Jurkat, Clone E6-1 (cell line): ENCODE measurements at places on chromosomes 2 and 18.

- no peak for DNase-seq
Observed at GRCh38 chr2:61255580-61256437, 93.8 kb downstream of the C2orf74 start.

- no peak for DNase-seq
Observed at GRCh38 chr2:224849264-224849663, 133.1 kb upstream of the CCDC195 start.

DNA sequence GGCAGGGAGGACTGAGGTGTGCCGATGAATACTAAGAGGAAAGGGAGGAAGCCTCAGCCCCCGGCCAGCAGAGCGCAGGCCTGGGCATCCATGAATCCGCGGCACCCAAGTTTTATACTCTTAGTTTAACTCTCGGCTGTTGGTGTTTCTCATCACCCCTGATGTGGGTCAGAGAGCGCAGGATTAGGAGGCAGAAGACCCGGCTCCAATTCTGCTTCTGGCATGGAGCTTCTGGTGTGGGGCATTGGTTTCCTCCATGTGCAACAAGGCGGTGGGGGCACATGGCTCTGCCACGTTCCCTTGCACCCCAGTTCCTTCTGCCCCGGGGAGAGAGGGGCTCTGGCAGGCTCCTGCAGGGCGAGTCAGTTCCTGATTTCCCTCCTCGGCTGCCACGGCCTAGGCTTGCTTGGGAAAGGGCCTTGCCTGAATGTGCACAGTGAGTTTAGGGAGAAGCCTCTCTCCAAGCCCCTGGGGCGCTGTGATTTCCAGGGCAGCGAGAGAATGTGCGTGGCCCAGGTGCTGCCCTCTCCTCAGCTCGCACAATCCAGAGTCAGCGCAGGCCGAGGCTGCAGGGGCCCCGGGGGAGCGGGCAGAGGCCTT lies 36.2 kb upstream of the DNMT3A start:
- no peak for DNase-seq

GRCh38 chr2:145654746-145655145 lies 1134.8 kb upstream of the ZEB2 start:
- DNase-seq: no peak

DNA sequence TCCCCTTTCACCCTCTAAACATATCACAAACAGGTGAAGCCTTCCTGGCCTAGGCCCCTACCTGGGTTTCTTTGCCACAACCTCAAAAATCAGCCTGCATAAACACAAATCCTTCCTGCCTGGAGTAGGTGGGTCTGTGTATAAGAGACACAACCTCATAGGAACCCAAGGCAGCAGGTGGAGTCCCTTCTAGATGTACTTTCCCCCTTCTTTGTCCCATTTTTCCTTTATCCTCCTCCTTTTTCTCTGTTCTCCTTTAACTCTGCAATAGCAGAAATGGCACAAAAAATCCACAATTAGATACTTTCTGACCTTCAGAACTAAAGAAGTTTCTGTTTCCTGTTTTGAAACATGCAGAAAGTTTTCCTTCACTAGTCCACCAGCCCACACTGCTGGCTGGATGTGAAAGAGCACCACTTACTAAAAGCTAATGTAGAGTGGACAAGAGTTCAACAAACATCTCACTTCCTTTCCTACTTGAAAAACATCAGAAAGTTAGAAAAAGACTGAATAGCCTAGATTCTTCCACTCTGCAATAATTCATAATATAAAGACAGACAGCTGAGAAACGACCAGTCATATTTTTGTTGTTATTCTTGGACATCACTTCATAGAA lies 11.2 kb downstream of the SLC40A1 start:
- DNase-seq: no peak

GRCh38 chr2:233350708-233351107 lies 3.6 kb upstream of the DGKD start:
- no peak for DNase-seq

- DNase-seq: peak; percentile 95
Observed at GRCh38 chr18:49898421-49898820, 85.1 kb upstream of the ACAA2 start.

DNA sequence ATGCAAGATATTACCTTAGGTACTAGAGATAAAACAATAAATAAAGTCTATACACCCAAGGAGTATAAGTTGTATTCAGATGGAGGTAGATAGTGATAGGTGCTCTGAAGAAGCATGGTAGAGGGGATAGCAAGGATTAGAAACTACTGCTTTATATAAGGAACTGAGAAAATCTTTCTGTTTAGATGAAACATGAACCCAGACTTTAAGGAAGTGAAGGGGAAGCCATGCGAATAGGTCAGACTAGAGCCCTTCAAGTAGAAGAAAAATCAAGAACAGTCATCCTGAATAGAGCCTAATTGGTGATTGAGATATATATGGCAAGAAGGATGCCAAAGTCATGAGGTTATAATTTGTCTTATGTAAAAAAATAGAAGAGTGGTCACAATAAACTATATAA lies 900.1 kb downstream of the MBD2 start:
- no peak for DNase-seq

GRCh38 chr2:15031745-15032240 lies 399.3 kb downstream of the LRATD1 start:
- DNase-seq: no peak

DNA sequence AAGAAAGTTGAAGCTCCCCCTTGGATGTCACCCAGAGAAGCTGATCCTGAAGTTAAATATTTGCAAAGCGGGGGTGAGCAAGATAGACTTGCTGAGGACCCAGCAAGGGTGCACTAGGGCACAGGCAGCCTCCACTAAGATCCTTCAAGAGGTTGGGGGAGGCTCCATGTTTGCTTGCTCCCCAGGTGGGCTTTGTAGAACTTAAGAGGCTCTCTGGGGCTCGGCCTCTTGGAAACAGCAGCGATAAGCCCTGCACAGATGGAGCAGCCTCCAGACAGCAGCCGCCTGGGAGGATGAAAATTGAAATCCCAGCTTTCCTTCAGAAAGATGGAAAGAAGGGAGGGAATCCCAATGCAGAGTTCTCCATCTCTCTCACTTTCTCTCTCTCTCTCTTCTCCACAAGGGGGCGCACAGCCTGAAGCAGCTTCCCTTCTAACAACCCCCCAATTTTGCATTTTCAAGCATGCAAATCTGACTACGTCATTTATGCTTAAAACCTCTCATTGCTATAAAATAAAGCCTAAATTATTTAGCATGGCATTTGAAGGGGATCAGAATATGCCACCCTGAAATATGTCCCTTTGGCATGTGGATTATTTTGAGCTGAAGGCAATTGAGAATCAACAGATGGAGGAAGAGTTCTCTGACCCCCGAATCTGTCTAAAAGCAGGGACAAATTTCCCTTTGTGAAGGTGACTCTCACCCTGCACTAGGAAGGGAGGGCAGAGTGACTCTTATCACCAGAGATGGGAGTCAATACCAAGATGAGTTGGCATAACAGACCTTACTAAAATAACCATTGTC lies 185.7 kb upstream of the KLHL29 start:
- peak; percentile 10 for DNase-seq

GRCh38 chr2:196403471-196403870 lies 232.1 kb upstream of the STK17B start:
- no peak for DNase-seq
